ENCODE measurements at places on chromosomes 12 and 14. TPM values are rescaled to one million over a fixed set of nuclear protein-coding genes. Genes with fewer than 3 reads are reported as not detected.

- no peak for DNase-seq
Observed at GRCh38 chr14:65070471-65070976, 31.8 kb downstream of the MAX start.

GRCh38 chr12:1108276-1108675, 117.3 kb downstream of the ERC1 start:
- DNase-seq = no peak

- DNase-seq = peak; percentile 51
Observed at GRCh38 chr14:27015065-27015464, 417.2 kb upstream of the NOVA1 start.

DNA sequence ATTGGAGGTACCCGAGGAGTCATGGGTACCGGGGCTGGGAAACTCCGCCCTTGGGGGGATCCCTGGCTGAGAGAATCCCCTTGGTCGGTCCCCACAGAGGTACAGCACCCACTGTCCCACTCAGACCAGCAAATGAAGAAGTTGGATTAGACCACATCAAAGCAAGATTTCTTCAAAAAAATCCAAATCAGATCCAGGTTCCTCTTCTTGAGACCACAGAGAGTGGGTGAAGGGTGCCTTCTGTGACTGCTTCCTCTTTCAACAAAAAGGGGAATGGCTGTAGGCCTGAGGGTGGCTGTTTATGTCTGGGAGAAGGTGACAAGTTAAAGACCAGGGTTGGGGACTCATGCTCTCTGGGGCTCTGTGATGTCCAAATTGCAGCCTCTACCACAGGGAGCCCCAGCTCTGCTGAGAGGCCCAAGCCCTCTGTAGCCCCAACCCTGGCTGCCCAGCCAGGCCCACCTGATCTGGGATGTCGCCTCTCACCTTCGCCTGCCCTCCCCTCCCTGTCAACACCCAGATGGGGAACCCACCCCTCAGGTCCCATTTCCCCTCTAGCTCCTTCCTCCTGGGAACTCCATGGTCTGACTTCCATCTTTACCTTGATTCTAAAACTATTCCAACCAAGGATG, 50.9 kb downstream of the ZFP36L1 start:
- DNase-seq = no peak

DNA sequence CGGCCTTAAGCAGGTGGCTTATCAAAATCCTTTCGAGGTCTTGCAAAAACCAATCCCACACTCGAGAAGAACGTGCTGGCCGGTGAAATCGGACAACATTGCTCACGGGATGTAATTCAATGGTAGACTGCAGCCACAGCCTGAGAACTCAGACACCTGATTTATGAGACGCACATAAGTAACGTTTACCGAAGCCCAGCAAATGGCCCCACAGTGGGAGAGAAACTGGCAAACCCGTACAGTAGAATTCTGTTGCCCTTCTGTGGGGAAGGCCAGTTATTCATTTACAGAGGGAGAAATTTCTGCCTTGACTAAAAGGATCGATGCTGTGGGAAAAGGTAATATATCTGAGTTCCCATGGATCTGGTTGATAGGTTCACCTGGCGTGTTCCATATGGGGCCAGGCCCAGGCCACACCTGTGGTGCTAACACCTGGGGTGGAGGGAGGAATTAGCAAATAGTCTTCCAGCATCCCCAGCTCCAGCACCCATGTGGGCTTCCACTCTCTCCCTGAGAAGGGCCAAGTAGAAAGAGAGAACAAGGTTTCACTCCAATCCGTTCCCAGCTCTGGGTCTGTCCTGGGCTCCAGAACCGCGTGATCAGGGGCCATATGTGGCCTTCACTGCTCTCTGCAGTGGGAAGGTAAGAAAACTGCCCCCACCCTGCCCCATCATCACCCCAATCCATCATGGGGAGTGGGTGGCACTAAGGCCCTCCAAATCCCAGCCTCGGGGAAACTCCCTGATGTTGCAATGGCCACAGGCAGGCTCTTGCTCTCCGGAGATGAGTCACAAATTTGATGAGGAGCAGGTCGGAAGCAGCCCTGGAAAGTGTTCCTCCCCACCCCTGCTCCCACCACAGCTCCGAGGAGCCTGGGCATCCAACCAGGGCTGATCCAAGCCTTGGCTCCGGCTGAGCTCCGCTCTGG, 12.7 kb downstream of the BDKRB1 start:
- DNase-seq = peak; percentile 98

DNA sequence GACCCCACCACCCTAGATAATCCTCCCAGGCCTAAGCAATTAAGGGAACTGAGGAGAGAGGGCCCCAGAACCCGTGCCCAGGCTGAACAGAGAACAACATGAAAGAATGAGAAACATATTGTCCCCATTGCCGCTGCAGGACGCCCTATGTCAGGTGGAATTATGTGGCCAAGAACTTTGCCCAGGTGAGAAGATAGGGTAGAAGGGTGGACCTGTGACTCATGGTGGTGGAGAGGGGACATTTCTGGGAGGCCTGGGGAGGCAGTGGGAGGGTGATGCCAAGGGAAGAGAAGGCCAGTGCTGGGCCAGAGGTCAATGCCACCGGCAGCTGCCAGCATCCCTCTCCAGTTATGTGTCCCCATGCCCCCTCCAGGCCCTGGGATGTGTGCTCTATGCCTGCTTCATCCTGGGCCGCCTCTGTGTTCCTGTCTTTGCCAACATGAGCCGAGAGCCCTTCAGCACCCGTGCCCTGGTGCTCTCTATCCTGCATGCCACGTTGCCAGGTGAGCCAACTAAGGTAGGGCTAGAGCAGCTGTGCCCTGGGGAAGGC, 15.5 kb downstream of the SOAT2 start:
- DNase-seq = no peak

DNA sequence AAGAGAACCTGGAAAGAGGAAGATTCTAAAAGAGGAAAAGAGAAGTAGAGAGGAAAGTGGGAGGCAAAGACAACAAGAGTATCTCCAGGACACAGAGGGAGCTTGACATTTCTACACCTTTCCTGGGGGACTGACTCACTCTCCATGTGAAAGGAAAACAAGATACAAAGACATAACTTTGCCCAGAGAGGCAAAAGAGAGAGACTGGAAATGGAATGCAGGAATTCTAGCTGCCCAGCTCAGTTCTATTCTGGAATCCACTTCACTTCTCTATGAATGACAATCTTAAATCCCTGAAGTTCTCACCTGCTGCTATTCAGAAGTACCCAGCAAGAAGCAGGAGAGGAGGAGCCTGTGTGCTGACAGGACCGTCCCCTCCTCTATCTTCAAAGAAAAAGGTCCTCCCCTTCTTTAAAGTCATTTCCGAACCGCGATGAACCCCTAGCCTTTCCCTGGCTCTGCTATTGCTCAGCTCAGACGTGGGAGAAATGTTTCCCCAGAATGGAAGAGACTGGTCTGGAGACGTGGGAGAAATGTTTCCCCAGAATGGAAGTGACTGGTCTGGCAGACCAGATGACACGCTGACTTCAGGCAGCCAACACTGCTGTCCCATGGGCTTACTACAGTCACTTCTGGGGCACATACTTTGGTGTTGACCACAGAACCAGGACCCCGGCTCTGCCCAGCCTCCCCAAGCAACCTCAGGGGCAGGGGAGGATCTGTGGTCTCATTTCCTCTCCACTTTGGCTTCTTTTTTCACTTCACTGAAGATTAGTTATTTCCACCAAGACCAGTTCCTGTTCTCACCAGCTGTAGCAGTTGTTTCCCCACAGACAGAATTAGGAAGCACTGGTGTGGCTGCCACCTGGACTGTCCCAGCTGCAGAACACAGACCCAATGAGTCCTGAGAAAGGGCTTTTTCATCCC, 8.3 kb downstream of the FMNL3 start:
- peak; percentile 75 for DNase-seq

GRCh38 chr12:54039417-54040147, 6.7 kb downstream of the HOXC5 start:
- no peak for DNase-seq

DNA sequence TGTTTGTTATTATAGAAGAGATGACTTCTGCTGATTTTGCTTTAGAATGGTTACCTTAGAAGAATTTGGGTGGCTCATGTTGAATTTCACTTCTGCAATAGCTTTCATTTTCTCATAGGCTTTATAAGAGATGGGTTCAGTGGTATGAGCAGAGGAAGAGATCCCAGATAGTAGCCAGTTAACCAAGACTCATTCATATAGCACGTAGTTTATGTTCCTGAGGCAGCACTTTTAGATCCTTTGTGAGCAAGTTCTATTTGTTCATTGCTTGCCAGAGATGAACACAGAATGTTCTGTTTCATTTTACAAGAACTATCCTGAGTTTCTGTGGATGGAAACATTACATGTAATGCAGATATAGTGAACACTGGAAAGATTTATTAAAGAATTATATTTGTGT, 32.2 kb downstream of the RAB21 start:
- DNase-seq = no peak

- no peak for DNase-seq
Observed at GRCh38 chr14:75092698-75093097, 23.3 kb downstream of the ZC2HC1C start.

DNA sequence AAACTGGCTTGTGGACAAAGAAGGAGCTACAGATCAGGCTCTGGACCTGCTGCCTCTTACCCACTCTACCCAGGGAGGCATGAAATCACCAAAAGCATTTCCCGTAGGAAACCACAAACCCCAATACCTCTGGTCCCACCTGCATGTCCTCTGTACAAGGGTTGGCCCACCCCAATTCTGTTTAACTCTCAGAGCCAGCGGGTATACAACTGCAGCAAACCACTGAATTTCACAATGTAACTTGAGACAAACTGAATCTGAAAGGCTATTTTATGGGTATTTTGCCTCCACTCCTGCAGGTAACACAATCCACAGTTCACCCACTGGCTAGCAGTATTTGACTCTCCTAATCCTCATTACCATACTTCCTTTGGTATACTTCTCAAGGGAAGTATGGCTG, 16.5 kb downstream of the SIX1 start:
- no peak for DNase-seq

DNA sequence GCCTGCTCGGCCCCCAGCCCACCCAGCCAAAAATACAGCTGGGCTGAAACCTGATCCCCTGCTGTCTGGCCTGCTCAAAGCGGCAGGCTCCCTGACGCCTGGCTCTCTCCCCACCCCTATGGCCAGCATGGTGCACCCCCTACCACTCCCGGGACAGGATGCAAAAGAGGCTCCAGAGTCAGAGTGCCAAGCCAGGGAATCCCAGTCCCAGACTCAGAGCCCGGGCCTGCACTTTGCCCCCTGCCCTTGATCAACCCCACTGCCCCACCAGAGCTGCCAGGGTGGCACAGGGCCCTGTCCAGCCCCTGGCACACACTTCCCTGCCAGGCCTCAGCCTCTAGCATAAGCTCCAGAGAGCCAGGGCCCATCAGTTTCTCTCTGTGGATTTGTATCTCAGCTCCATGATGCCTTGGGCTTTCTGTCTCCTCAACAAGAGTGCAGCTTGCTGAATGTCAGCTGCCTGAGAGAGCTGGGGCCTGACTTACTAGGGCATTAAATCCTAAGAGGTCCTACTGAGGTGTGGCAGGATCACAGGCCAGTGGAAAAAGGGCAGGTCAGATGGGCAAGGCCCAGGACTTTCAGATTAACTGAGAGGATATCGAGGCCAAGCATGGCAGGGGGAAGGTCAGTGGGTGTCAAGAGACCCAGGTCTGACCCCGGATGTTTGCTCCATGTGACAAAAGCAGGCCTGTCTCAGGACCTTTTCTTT, 13.9 kb downstream of the ACVRL1 start:
- no peak for DNase-seq

DNA sequence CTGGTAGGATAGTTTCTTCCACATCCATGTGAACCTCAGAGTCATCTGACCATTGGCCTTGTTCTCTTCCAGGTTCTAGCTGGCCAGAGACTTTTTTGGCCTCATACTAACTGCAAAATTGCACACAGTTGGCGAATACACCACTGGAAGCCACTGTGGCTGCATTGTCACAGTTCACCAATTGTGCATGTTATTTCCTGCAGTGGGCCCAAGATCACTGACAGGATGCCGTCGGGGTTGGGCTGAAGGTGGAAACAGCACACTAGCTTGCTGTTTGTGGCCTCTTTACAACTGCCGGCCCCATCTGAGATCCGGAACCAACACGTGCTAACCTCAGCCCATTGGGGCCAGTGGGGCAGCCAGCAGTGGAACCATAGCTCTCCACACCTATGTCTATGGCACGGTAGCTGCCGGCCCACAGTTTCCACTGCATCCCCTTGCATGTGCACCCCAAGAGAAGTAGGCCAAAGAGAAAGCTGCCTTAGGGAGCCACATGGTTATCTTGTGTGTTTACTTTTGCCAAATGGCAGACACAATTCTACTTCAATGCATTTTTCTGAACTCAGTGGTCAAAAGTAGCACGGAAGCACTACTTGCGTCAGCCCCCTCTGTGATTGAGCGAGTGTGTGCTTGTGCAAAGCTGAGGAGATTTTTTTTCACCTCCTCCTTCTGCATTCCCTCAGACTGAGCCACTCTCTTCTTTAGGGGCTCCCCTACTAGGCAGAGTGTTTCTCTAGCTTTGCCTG, 464.0 kb downstream of the RAD51B start:
- DNase-seq = no peak

DNA sequence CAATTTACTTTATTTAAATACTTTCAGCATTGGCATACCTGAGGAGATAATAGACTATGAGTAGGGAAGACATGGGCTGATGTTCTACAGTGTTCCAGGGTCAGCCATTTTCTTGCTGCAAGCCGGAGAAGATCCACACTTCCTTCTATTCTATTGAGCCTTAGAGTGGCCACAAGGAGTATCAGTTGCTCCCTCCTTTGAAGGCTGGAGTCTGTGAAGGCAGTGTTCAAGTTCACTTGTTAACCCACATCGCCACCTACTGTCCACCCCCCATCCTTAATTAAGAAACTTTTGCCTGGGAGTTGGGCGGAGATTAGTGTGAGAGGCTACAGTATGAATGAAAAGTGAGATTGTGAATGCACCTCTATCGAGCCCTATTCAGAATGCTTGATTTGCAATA, 666.6 kb downstream of the NRXN3 start:
- DNase-seq = peak; percentile 53

ITGB7 gene
- total RNA-seq = under 0.01 TPM

IL26 gene
- total RNA-seq = not detected

LRP1-AS gene
- not detected for total RNA-seq

AQP6 gene
- total RNA-seq = not detected

PIWIL1 gene
- total RNA-seq = not detected

PARP11 gene
- 6.5 TPM for total RNA-seq

RTL1 gene
- not detected for total RNA-seq

VRTN gene
- not detected for total RNA-seq

SERPINA5 gene
- not detected for total RNA-seq

NFATC4 gene
- total RNA-seq = 56.4 TPM

SPTB gene
- total RNA-seq = under 0.01 TPM

Measured in fibroblast of villous mesenchyme (primary cell).